Left colon (tissue), 2 donors: ENCODE measurements at places on chromosomes 4 and X.

GRCh38 chrX:68463880-68464279 lies 30.6 kb upstream of the OPHN1 start:
- no peak for DNase-seq

- DNase-seq: peak; percentile 82
Measured at GRCh38 chr4:154743683-154744340, at the start of gene LRAT. LRAT (plus strand) TSS chr4:154744000; CDS start chr4:154744327, 327 bp downstream.

- no peak for DNase-seq
Measured at GRCh38 chrX:67555578-67556203, 11.9 kb downstream of the AR start.

DNA sequence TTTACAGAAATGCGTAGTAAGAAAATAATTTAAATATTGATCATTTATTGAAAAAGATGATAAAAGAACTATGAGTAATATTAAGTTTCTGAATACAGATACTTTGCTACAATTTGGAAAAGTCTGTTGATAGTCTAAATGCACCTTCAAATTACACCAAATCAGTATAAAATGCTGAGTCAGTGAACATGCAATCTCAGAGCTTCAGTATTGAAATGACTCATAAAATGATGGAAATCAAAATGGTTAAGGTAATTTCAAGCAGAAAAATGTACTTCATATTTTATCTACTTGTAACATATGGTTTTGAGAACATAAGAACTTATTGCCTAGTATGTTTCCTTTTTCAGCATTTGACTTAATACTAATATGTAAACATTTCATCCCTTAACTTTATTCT lies 448.2 kb downstream of the PCDH10 start:
- DNase-seq: no peak

DNA sequence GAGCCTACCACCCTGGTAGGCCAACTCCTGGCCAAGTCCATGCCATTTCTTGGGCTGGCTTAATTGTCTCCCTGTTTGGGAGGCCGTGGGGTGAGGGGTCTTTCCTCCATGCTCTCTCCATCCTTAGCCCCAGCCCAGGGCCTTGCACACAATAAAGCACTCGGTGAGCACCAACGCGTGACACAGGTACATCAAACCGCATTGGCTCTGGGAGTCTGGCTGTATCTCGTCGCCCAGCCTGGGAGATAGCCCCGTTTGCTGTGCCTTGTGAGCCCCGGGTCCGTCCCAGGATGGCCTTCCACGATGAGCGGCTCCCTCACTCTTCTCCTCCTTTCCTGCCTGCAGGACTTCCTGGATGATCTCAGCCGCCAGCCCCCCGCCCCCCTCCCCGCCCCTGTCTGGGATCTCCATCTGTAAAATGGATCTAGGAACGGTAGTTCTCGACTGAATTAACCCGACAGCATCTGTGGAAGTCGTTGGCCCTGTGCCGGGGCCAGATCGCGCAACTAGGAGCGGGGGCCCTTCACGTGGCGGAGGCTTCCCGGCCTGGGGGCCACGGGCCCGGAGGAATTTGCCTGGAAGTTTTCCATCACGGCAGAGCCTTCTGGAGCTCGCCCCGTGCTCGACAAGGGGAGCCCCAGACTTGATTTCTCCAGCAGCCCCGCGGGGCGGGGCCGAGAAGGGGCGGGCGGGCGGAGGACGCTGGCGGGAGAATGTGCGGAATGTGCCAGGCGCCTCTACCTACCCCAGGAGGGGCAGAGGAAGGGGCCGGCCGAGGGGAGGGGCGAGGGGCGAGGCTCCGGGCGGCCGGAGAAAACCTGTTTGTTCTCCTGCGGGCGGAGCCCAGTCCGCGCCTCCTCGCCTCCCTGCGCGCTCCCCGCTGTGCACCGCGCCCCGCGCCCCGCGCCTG lies at the start of gene ZNF185:
TSS of gene ZNF185 (plus strand) at position 846 of the 910 bp plus-strand sequence. CDS start 16,423 bp downstream, outside the sequence.
- DNase-seq: peak; percentile 55

DNA sequence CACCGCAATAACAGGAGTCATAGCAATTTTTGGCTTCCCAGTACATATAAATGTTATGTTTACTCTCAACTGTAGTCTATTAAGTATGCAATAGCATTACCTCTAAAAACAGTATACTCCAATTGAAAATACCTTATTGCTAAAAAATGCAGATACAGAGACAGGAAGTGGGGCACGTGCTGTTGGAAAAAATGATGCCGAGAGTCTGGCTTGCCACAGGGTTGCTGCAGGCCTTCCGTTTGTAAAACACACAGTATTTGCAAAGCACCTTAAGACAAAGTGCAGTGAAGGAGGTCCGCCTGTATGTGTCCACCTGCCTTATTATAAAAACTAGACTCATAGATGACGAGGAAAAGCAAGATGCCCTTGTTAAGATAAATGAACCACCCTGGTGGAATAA lies 23.5 kb downstream of the CD99 start:
- DNase-seq: no peak

- peak; percentile 15 for DNase-seq
Measured at GRCh38 chrX:15301924-15302323, 13.5 kb downstream of the ASB11 start.

- no peak for DNase-seq
Measured at GRCh38 chrX:121014826-121015225, 29.3 kb upstream of the CT47A1 start.

GRCh38 chr4:6720202-6720699 lies 4.3 kb downstream of the BLOC1S4 start:
- DNase-seq: peak; percentile 74

GRCh38 chr4:164009435-164009834 lies 514.9 kb downstream of the TMA16 start:
- no peak for DNase-seq

DNA sequence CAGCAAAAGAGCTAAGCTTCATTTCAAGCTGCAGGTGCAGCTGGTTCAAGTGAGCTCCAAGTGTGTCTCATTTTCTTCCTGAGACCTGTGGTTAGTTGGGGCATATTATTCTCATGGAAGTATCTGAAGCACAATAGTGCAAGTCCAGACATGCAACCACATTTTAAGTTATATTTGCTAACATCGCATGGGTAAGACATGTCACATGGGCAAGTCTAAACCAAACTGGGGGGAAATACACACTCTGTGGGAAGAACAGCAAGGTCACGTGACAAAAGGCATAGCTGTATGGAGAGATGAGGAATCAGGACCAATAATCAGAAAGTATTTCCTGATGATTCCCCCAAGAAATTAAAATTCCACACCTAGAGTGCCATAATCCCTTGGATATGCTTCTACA lies 94.9 kb upstream of the NDP start:
- DNase-seq: no peak

DNA sequence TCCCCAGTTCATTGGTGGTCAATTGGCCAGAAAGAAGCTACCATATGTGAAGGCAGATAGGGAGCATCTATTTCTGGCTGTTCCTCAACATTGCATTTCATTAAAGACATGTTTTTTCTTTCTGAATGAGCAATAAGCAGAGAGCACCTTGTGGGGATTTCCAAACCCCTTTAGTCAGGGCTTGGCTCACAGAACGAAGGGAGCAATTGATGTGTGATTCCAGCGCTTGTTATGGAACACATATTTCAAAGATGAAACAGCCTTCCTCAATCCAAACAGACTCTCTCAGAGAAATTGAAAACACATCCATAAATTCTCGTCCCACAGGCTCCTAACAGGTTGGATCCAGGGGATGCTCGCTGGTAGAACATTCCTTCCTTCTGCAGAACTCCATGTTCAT lies 84.1 kb downstream of the CLCN4 start:
- no peak for DNase-seq

DNA sequence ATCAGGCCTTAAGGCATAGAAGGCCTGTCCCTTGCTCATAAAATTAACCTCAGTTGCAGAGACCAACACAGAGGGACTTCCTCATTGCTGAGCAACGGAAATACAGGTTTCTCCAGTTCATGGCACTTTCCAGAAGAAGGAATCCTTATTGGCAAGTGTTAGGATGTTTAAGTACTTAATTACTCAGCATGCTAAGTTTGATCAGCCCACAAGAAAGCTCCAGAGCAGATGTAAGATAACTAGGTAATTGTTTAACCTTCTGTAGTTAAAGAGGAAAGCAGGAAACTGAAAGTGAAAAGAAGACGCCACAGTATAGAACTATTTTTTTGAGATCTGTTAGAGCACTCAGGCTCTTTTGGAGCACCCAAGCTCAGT lies 33.5 kb downstream of the SMS start:
- DNase-seq: no peak

GRCh38 chr4:53196882-53197771 lies 168.7 kb downstream of the SCFD2 start:
- no peak for DNase-seq

GRCh38 chr4:139629436-139630125 lies 36.0 kb upstream of the MGST2 start:
- DNase-seq: no peak

GRCh38 chr4:168881781-168882420 lies 128.2 kb downstream of the CBR4 start:
- DNase-seq: no peak

DNA sequence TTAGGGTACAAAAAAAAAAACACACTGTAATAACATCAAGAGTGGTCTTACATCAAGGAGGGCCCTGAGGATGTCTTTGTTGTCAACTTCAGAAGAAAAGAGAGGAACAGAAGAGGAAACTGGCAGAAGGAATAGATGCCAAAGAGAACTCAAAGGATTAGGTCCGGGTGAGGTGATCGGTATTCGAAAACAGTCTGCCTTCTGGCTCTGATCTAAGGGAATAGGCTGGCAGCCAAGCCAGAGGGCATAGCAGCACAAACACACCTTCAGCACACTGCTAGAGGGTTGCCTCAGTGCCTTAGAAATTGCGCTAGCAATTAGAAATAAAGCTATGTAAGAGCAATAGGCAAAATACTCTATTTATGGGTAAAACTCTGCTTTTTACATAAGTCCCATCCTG lies 91.4 kb upstream of the TTC29 start:
- DNase-seq: no peak

- DNase-seq: no peak
Measured at GRCh38 chrX:20639115-20639514, 372.4 kb upstream of the RPS6KA3 start.
